Fibroblast of lung (primary cell): ENCODE measurements at places on chromosomes 3 and 15. TPM values are rescaled to one million over a fixed set of nuclear protein-coding genes. Genes with fewer than 3 reads are reported as not detected.

Gene COMMD2
- 36.8 and 50.7 TPM in 2 replicates for polyA plus RNA-seq

Gene ARL14
- polyA plus RNA-seq = not detected in 2 replicates

Gene SLC38A3
- polyA plus RNA-seq = 0.02 TPM in 1 of 2 replicates, not detected in the other

Gene DUOX2
- not detected in 2 replicates for polyA plus RNA-seq

Gene TICRR
- 1.6 and 3.6 TPM in 2 replicates for polyA plus RNA-seq

Gene KIF23
- 19.4 and 53.2 TPM in 2 replicates for polyA plus RNA-seq

Gene LRTM1
- 0.43 TPM in 1 of 2 replicates, not detected in the other for polyA plus RNA-seq

Gene ROPN1B
- not detected in 2 replicates for polyA plus RNA-seq

Gene CFAP100
- polyA plus RNA-seq = not detected in 2 replicates

Gene KNG1
- not detected in 2 replicates for polyA plus RNA-seq
